NCI-H1105 treated with DMSO at 0.1 percent for 48 hours (cell line): ENCODE measurements at places on chromosomes 3 and 15.

DNA sequence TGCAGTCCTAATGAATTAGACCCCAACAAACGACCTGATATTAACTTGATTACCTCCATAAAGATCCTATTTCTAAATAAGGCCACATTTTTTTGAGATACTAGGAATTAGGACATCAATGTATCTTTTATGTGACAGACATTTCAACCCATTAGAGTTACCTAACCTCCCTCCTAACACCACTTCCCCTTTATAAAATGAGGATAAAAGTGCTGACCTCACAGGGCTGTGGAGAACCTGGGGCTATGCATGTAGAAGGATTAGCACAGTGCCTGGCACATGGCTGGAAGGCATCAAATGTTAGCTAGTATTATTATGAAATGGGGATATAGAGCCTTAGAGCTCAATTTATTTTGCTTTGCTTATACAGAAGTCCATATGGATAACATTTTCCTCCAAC lies 53.5 kb upstream of the LRRN1 start:
- DNase-seq, result no peak

DNA sequence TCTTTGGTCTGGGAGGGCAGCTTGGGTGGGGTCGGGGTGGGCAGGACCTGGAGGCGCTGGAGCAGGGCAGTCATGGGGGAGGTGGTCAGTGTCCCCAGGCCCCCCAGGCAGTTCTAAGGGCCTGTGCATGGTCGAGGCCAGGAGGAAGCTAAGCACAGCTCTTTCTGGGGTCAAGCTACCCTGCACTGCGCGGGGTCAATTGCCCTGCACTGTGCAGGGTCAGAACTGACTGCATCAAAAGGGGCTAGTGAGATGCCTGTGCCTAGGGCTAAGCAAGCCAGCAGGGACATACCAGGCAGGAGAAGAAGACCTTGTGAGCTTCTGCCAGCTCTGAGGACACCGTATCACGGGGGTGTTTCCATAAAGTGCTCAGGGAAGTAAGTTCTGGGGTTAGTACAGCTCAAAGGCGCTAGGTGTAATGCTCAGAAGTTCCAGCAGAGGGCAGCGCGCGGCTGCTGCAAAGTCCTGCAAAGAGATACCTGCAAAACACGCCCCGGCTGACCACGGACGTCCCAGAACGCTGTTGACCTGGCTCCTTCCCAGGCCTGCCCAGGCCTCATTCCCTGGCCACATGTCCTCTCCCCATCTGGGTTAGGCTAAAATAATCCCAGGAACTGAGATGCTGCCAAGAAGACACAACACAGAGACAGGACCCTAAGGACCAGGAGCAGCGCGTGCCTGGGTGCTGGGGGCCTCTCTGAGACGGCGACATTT lies 18.8 kb upstream of the IQSEC1 start:
- peak; percentile 24 for DNase-seq

GRCh38 chr3:131543714-131544113 lies 40.9 kb upstream of the MRPL3 start:
- no peak for DNase-seq

- DNase-seq, result no peak
Measured at GRCh38 chr15:59594493-59594942, 17.1 kb upstream of the GCNT3 start.

DNA sequence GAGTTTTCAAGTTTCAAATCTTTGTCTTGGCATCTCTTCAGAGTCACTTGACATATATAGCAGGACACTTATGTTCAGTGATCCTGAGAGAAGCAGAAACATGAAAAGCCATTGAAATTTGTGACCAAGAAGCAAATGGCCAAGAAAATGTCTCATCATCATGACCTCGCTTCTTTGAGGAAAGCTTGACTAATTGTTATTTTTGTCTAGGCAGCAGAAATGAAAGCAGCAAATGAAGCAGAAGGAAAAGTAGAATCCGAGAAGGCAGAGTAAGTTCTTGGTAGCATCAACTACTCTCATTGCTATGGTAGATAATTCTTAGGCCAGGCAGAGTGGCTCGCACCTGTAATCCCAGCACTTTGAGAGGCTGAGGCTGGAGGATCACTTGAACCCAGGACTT lies 127.7 kb upstream of the CHRM5 start:
- DNase-seq, result no peak

GRCh38 chr15:66865622-66866611 lies 163.9 kb downstream of the SMAD6 start:
- DNase-seq, result no peak

DNA sequence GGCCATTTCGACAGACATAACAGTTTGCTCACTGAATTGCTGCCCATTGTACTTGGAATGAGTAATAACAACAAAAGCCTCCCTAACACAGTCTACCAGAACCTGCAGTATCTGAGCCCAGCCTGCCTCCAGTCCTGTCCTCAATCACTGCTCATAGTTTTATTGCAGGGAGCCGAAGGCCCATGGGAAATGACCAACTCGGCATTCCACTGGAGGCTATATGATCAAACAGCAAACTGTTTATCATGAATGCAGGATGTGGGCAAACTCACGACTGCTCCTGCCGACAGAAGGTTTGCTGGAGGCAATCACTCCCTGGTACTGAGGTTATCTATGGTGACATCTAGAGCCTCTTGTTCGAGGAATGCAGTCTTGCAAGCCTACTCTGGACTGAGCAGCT lies 46.3 kb downstream of the LSM3 start:
- DNase-seq, result no peak

- DNase-seq, result no peak
Measured at GRCh38 chr15:59244337-59244736, 37.7 kb downstream of the LDHAL6B start.

DNA sequence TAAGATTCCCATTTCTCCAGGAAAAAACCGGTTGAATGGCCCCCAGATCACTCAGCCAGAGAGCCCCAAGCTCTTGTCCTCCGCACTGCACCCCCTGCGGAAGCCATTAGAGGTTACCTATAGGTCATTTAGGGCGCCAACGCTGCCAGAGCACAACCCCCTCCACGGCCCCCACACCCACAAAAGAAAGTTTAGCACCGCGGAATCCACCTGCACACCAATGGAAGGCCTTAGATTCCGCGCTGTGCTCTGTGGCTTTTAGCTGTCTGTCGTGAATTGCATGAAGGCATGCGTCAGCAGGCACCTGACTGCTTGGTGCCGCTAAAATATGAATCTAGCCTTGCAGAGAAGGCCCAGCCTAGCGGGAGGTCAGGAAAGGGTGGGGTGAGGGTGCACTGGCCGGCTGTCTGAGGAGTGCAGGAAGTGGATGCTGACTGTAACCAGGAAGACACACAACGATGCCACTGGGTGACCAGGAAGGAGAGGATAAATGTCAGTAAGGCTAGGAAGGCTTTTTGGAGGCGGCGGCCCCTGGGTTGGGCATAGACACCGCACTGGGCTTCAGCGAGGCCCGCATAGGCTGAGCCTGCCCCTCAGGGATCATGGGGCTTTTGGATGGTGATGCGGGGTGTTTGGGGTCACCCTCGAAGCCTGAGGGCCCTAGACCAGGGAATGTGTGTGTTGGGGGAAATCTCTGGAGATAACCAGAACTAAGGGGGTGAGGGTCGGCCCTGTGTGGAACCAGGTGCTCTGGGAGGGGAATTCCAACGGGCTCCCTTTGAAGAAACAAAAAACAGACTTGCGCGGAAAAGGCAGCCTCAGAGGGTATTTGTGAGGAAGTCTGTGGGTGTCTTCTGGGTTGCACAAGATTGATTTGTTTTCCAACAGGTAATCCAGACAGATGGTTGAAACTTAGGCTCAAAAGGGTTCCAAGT lies 976 bp upstream of the NUP210 start:
- DNase-seq, result no peak

- no peak for DNase-seq
Measured at GRCh38 chr3:52052831-52053306, 3.5 kb downstream of the DUSP7 start.

DNA sequence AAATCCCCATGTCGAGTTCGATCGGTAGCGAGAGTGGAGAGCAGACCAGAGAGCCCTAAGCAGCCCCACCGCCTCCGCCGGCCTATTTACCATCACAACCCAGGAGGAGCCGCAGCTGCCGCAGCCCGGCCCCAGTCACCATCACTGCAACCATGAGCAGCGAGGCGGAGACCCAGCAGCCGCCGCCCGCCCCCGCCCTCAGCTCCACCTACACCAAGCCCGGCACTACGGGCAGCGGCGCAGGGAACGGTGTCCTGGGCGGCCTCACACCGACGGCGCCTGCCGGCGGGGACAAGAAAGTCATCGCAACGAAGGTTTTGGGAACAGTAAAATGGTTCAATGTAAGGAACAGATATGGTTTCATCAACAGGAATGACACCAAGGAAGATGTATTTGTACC lies 89.5 kb upstream of the TPM1 start:
- no peak for DNase-seq

GRCh38 chr3:32994045-32994444 lies 42.6 kb downstream of the CCR4 start:
- no peak for DNase-seq

DNA sequence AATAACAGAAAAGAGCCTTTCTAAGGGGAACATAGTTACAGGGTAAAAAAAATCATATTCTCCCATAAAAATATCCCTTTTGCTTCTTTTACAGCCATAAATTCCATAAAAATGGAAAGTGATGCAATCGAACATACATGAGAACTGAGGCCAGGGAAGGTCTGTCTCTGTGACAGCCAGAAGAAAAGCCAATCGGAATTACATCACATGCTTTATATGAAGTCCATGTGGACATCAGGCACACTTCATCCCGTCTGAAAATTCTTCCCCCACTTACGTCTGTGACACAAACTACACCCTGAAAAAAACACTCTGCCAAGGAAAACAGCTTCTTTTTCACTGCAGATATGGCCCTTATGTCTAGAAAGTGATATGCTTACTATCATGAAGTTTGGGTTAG lies 323.5 kb downstream of the ERC2 start:
- DNase-seq, result no peak

DNA sequence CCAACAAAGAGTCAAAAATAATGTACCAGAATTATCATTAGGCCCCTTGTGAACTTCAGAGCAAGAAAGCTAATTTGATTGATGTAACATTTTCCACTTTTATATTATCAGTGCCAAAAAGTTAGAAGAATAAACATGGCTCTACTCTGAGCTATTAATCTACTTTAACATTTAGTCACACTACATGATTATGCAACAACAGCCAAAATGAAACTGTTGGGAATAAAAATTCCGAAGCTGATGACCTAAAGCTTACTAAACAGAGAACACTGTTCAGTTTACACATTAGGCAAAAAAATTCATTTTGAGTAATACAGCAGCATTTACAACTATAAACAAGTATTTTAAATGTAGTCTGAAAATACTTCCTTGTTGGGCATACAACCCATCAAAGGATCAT lies 1134.1 kb downstream of the EPHA3 start:
- no peak for DNase-seq

- no peak for DNase-seq
Measured at GRCh38 chr3:105988540-105989212, 119.9 kb upstream of the CBLB start.

- no peak for DNase-seq
Measured at GRCh38 chr3:177491296-177492032, 294.2 kb upstream of the TBL1XR1 start.

GRCh38 chr3:161103776-161104385 lies 1.3 kb downstream of the B3GALNT1 start:
- no peak for DNase-seq

DNA sequence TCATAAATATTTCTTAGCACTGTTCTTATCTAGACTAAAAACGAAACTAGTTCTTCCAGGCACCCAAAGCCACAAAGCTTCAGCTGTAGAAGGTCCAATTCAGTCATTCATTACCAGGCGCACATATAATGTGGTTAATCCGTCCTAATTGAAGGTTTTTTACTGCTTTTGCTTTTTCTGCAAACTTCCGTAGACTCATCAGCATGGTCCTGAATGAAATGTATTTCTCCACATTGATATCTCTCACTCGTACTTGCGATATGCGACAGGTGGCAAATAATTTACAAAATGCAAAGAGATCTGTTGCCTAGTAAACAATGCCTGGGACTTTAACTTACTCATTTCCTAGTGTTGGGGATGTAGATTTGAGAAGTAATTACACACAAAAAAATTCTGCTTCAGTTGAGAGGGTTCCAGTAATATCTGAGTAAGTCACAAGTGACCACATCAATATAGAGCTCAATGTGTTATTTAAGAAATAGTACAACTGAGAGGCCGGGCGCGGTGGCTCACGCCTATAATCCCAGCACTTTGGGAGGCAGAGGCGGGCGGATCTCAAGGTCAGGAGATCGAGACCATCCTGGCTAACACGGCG lies 75.0 kb upstream of the MBNL1 start:
- no peak for DNase-seq

- no peak for DNase-seq
Measured at GRCh38 chr3:113243846-113244245, 32.5 kb downstream of the BOC start.

- DNase-seq, result no peak
Measured at GRCh38 chr3:36511791-36512486, 131.6 kb downstream of the STAC start.

DNA sequence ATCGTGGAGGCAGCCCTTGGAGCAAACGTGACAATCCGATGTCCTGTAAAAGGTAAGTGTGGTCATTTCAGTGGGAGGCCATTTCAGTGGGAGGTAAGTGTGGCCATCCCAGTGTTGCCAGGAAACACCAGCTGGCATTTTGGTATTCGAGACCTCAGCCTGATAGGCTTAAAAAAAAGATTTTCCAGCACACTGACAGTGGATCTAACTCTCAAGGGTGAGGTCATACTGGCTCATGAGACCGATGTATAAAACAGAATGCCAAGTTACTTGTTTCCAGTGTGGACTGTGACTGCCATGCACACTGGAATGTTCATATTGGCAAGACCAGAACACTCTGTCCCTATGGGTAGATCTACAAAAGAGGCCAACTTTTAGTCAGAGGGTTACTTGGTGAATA lies 244.4 kb upstream of the GOLGA6L4 start:
- no peak for DNase-seq

- no peak for DNase-seq
Measured at GRCh38 chr3:149800693-149801092, 8.3 kb upstream of the ANKUB1 start.

- DNase-seq, result peak; percentile 73
Measured at GRCh38 chr3:134423153-134423552, 48.9 kb upstream of the AMOTL2 start.

GRCh38 chr15:70027518-70027917 lies 70.2 kb downstream of the TLE3 start:
- no peak for DNase-seq

GRCh38 chr15:92808598-92809063 lies 91.5 kb upstream of the CHD2 start:
- peak; percentile 28 for DNase-seq

- DNase-seq, result peak; percentile 7
Measured at GRCh38 chr15:74889390-74889882, 406 bp upstream of the MPI start.

DNA sequence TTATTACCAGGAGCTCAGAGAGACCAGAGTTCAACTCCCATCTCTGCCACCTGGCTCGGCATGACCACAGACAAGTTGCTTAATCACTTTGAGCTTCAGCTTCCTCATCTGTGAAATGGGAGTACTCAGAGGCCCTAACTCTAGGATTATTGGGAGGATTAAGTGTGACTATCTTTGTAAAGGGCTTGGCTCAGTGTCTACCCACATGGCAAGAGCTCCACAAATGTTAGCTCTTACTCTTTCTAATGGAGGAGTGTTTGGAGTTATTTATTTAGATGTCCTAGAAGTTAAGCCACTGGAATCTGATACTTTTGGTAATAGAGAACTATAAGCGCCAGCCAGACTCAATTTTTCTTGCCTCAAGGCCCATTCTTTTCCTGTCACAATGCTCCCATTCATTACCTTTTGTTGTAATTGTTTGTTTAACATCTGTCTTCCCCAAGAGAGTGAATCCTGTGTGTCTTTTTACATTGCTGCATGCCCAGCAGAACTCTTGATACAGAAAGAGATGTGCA lies 12.3 kb upstream of the LMCD1 start:
- DNase-seq, result no peak
